ENCODE measurements at places on chromosomes 16 and 17.

- DNase-seq: peak; percentile 68
These were observed 594 bp upstream of the CARHSP1 start for GRCh38 chr16:8869212-8869987.

DNA sequence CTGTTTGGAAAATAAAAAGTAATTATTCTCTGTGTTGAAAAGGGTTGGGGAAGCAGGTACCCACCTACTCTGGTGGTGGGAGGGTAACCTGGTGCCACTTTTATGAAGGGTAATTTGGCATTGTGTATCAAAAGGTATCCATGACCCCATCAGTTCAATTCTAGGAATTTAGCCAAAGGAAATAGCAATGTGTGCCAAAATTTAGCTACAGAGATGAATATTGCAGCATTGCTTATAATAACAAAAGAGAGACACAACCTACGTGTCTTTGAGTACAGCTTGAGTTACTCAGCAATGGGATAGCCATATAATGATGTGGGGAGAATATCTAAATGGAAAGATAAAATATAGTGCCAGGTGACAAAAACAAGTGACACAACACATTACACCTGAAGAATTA is 170.7 kb downstream of the NTN1 start:
- DNase-seq: no peak

GRCh38 chr17:45031231-45032173 is 19.9 kb downstream of the DCAKD start:
- DNase-seq: peak; percentile 68

- DNase-seq: no peak
These were observed 120.4 kb downstream of the CHD9NB start for GRCh38 chr16:52932321-52932720.

DNA sequence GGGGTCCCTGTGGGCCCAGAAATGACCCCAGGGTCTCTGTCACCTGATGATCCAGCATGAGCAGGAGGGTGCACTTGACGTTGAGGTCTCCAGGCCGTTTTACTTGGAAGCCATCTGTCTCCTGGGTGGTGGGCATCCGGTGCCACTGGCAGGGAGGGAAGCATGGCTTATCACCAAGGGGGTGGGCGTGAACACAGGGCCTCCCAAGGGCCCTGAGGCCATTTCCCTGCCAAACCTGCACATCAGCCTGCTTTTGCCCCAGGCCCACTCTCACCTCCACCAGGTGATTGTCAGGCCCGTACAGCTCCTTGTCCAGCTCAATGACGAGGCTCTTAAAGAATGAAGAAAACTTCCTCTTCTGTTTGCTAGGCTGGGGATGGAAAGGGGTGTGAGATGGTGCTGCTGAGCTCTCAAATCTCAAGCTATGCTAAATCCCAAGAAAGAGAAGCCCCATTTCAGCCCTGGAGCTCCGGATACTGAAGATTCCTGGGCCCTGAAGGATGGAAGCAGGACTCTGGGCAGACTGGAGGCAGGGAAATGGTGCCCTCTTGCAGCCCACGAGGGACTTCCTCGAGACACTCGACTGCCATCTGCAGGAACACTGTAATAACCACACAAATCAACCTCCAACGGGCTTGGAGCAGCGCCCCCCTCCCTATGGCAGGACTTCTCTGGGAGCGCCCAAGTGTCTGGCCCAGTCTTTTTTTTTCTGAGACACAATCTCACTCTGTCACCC is 7.1 kb upstream of the FTSJ3 start:
- DNase-seq: peak; percentile 49

DNA sequence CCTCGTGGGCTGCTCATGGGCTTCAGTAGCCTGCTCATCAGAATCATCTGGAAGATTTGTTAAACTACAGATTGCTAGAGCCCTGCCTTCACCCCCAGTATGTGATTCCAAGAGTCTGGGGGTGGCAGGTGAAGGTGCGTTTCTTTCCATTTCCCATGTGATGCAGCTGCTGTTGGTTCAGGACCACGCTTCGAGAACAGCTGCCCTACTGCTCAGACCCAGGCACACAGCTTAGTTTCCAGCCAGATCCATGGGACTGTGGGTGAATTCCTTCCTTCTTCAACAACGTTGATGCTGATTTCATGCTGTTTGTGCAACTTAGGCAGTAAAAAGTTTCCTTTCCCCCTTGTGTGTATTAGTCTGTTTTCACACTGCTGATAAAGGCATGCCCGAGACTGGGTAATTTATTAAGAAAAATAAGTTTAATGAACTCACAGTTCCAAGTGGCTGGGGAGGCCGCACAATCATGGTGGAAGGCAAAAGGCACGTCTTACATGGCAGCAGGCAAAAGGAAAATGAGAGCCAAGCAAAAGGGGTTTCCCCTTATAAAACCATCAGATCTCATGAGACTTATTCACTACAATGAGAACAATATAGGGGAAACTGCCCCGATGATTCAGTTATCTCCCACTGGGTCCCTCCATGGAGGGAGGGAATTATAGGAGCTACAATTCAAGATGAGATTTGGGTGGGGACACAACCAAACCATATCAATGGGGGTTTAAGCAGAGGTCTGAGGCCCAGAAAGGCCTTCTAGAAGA is 159.2 kb downstream of the XYLT1 start:
- no peak for DNase-seq

- DNase-seq: peak; percentile 64
These were observed 13.5 kb downstream of the SPATA32 start for GRCh38 chr17:45248132-45248957.

DNA sequence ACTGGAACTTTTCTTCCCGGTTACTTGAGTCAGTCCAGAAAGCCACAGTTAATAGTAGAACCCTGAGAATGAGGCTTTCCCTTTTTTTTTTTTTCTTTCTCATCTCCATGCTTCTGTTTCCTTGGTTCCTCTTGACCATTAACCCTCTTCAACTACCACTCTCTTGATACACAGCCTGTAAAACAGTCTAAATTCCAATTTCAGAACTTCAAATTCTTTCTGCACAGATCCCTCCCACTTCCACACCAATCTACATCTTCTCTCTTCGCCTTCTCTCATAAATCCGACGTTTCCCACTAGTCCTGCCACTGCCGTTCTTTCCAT is 588 bp downstream of the METTL16 start:
- DNase-seq: no peak

DNA sequence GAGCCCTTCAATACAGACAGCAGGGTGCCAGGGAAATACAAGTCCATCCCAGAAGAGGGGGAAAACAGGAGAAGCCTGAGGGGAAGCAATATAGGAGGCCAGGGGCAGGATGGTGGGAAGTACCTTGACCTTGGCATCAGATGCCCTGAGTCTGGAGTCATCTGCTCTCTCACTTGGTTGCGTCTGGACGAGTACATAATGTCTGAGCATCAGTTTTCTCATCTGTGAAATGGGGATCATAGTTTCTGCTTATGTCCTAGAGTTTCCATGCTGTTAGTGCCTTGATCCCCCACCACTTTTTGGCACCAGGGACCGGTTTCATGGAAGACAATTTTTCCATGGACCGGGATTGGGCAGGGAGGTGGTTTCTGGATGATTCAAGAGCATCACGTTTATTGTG is 2.3 kb downstream of the STAT5A start:
- no peak for DNase-seq

DNA sequence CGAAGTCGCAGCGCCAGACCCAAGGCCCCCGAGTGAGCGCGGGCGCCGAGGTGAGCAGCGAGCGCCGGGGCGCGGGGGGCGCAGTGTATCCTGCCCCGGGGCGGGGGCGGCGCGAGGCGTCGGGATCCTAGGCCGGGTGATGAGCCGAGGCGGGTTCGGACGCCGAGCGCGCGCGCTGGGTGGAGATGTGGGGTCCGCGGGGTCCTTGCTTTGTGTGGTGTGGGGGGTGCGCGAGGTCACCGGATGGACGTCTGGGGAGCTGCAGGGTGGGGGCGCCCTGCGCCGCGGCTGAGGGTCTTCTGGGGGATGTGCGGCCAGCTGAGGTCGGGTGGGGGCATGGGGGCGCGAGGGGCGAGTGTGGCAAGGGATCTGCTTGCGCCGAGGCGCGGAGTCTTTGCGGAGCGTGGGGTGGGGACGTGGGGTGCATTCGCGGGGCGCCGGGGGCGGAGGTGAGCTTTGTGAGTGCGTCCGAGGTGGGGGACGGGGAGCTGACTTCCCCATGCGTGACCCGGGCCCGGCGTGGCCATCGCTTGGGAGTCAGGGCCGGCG is 560 bp downstream of the RAI1 start:
- no peak for DNase-seq

- DNase-seq: no peak
These were observed 44.2 kb downstream of the PEMT start for GRCh38 chr17:17547210-17547764.

DNA sequence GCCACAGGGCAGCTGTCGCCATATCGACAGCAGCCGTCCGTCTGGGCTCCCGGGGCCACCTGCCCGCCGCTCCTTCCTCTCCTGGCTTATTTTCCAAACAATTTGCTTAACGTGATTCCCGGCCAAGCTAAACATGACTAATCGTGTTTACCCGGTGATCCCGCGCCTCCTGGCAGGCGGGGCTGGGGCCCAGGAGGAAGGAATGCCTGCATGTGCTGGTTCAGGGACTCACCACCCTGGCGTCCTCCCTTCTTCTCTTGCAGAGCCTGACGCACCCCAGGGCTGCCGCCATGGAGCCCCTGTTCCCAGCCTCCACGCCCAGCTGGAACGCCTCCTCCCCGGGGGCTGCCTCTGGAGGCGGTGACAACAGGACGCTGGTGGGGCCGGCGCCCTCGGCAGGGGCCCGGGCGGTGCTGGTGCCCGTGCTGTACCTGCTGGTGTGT is 6.1 kb downstream of the SSTR5 start:
- DNase-seq: peak; percentile 60

GRCh38 chr16:2467528-2468232 is 3.4 kb upstream of the NTN3 start:
- peak; percentile 79 for DNase-seq

DNA sequence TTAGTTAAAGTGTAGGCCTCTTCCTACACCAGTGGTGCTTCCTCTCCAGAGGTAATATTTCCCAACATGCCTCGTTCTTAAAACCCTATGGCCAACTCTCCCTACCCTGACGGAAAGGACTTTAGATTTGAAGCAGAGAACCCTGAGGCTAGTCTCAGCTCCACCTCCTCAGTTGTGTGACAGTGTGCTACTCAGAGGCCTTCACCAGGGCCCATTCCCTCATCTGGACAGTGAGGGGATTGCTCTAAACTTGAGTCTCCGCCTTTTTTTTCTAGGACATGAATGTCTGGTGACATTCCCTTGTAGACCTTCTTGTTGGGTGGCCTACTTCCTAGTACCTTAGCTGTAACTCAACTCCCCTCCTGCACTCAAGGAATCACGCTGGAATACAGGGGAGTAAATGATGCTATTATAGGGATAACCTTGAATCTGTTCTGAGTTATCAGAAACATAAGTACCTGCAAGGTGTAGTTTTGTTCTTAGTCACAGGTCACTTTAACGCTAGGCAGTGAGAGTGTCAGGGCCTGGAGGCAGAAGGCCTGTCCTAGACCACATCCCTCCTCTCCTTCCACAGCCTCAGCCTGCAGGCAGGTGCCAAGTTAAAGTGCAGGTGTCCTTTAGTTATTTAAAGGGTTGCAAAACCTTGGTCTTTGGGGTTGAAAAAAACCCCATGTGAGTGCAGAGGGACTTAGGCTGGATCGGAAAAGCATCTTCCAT is 26.9 kb downstream of the LDHD start:
- no peak for DNase-seq

GRCh38 chr16:67666559-67667452 is at the start of the genes C16orf86 and ENKD1:
TSS of gene C16orf86 (plus strand) at chr16:67666814. CDS start at chr16:67666971, 157 bp downstream.
TSS of gene ENKD1 (minus strand) at chr16:67666750. CDS start at chr16:67666442, 308 bp downstream.
- peak; percentile 94 for DNase-seq

DNA sequence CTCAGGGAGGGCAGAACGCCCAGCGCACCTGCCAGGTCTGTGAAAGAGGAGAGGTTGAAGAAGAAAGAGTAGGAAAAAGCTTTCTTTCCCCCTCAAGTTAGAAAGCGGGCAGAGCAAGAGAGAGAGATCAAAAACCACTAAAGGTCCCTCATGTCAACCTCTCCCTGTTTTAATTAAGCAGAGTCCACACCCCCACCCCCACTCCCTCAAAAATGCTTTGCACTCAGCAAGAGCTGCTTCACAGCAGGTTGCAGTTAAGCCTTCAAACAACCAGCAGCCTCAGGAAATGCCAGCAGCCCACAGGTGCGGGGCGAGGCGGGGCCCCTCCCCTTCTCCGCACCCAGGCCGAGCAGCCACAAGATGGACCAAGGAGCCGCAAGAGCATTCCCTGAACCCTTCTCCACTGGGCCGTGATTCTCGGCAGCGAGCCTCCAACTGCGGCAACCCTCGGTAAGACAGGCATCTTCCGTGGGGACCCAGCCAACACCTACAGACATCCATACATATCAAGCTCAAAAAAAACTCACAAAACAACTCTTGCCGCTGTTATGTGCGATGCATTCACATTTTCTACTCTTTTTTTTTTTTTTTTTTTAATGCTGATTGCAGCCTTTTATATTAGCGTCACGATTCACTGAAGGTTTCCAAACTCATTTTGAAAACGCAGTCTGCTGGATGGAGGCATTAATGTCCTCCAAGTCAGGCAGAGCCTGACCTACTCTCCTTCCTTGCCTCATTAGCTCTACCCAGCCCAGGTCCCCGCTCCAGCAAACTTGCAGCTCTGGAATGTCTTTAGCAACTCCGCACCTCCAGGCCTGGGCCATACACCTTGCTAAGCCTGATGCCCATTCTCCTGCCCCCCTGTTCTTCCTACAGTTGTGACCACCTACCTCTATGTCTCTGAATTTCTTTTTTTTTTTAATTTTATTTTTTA is 66.1 kb downstream of the AXIN2 start:
- peak; percentile 61 for DNase-seq

GRCh38 chr16:15837761-15838160 is 19.1 kb downstream of the MYH11 start:
- no peak for DNase-seq

DNA sequence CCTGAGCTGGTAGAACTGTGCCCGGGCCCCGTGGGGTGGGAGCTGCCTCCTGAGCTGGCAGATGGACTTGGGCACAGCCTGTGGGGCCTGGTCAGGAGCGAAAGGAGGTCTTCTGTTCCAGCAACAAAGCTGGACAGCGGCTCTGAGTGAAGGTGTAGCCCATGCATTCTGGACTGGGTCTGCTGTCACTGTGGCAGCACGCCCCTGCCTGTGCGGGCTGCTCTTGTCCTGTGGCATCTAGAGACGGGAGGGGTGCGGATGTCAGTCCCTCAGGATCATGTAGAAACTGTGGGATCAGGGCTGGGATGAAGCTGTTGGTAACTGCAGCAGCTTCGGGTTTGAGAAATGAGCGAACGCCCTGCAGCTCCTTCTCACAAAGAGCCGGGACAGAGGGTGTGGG is 19.4 kb downstream of the BAIAP2 start:
- DNase-seq: no peak

- no peak for DNase-seq
These were observed 59.0 kb downstream of the PHKB start for GRCh38 chr16:47519996-47520679.

GRCh38 chr16:82201351-82201750 is 31.3 kb upstream of the MPHOSPH6 start:
- no peak for DNase-seq

DNA sequence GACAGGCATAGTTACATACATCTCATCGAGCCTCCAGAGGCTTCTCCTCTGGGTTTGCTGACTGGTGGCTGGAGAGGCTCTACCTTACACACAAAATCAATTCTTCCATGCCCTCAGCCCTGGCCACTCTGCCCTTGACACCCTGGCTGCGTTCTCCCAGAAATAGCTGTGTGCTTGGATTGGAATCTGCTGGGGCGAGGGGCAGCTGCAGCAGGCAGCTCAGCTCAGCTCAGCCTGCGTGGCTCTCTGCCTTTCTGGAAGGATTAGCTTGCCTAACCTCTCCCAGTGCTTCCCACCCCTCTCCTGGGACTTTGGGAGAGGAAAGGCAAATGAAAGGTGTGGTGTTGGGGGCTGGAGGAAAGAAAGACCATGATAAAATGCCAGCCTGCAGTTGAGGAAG is 216.1 kb downstream of the ENGASE start:
- no peak for DNase-seq

GRCh38 chr16:48101069-48101674 is 54.6 kb downstream of the ABCC12 start:
- no peak for DNase-seq

Measured in retina (tissue), 1 donor.